Stimulated activated CD8-positive, alpha-beta memory T cell treated with anti-CD3 and anti-CD28 coated beads, Interleukin-4, amount 100 ng/mL, for 24 hours (primary cell): ENCODE measurements at places on chromosomes 7 and 10.

GRCh38 chr7:11776039-11776438, 56.0 kb downstream of the THSD7A start:
- DNase-seq = no peak

GRCh38 chr10:59878915-59879314, 27.4 kb downstream of the CCDC6 start:
- no peak for DNase-seq

DNA sequence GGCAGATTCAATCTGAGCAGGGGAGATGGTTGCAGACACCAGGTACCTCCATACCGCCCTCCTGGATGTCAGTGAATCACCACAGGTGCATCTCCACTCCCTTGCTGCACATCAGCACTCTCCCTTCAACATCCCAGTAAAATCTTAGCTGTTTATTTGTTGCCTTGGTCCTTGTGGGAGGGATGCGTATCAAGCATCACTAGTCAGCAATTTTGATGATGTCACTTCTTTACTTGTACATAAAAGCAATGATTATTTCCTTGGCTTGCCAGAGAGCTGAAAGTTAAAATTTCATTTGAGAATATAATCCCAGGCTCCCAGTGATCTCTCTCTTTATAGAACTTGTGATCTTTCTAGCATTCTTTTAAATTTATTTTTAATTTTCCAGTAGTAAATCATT, 49.5 kb downstream of the TMEM168 start:
- DNase-seq = no peak

DNA sequence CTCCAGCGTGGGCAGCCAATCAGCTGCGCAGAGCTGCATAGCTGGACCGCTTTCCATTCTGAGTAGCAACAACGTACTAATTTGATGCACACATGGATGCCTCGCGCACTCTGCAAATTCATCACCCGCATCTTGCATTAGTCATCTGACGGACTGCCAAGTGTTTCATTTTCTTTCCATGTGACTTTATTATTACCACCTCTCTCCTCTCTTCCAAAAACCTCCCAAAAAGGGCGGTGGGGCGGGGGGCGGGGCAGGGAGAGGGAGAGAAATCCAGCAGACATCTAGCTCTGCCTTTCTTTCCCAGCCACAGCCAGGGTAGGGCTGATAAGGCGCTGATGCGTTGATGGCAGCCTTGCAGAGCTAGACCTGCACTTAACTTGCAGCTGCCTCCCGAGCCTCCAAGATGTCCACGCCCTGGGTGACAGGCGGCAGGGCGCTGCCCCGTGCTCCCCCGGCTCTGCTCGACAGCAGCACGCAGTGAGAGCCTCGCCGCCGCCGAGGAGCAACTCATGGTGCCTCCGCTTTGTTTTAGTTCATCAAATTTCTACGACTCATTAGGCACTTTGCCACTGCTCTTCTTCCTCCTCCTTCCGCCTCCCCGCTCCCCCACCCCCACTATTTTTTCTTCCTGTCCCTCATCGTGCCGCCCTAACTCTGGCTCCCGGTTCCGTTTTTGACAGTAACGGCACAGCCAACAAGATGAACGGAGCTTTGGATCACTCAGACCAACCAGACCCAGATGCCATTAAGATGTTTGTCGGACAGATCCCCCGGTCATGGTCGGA, 147.3 kb downstream of the CELF2 start:
- peak; percentile 54 for DNase-seq

- DNase-seq = no peak
These were observed 38.1 kb downstream of the EXOC6 start for GRCh38 chr10:92886334-92886961.

- no peak for DNase-seq
These were observed 18.3 kb downstream of the GPRIN2 start for GRCh38 chr10:46538155-46538554.

DNA sequence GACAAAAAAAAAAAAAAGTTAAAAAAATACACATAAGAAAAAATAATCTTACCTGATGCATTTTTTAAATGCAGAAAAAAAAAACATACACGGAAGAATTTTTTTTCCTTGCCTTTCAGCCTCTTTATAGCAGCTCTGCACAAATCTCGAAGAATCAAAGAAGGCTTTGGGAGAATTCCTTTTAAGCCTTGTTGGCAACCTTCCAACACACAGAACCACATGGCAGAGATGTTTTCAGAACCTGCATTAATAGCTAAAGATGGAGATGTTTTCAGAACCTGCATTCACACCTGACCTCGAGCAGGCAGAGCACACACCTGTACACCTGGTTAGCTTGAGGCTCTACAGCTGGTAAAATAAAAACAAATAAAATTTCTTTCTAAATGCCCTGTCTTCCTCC, 65.6 kb downstream of the DOCK4 start:
- no peak for DNase-seq

- no peak for DNase-seq
These were observed 27.0 kb upstream of the TOMM7 start for GRCh38 chr7:22849662-22850061.

- DNase-seq = no peak
These were observed 243.0 kb downstream of the WDR37 start for GRCh38 chr10:1299041-1299726.

GRCh38 chr7:141410353-141411000, 140.7 kb upstream of the AGK start:
- no peak for DNase-seq

DNA sequence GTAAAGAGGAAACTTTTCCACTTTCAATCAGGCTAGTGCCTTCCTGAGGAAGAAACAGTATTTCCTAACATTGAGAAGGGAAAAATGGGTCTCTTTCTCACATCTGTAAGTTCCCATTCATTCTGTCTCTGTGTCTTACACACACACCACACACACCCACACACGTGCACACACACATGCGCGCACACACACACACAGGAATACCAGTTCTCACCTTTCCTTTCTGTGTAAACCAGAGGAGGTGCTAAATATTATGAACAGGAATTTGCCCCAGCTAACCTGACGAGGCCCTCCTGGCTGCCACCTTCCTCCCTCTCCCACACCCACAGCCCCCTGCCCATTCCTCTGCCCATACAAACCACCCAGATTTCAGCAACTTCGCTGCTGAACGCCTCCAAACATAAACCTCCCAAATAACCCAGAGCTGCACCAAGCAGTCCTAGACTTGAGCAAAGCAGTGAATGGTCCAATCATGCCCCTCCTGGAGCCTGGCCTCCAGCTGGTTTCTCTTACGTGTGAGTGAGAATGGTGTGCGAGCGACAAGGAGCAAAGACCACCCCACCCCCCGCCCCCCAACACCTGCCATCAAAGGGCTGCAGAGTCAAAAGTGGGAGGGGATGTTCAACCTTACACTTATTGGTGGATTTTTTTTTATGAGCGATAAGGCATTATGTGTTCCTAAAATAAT, 190.5 kb downstream of the HECW1 start:
- no peak for DNase-seq

- no peak for DNase-seq
These were observed 150.8 kb downstream of the GRK5 start for GRCh38 chr10:119358152-119358512.

DNA sequence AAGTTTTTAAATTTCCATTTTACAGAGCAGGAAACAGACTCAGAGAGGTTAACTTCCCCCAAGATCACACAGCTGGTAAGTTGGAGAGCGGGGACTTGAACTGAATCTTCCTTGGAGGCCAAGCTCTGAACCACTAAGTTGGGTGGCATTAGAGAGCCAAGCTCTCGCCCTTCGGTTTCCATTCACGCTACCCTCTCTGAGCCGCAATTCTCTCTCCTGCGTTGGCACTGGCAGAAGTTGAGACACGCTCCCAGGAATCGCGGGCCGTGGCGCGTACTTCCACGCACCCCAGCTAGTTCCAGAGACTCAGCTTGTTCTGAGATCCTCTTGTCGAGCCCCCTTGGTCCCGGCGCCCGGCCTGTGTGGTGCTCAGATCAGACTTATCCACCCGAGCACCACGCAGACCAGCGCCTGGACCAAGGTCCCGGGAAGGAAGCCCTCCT, 29.3 kb upstream of the VAX1 start:
- DNase-seq = no peak
